Omental fat pad (tissue), 4 donors: ENCODE measurements at places on chromosomes 6 and 20. TPM values are rescaled to one million over a fixed set of nuclear protein-coding genes. Genes with fewer than 3 reads are reported as not detected.

Gene LBP
- total RNA-seq, result 59.9 TPM

DNA sequence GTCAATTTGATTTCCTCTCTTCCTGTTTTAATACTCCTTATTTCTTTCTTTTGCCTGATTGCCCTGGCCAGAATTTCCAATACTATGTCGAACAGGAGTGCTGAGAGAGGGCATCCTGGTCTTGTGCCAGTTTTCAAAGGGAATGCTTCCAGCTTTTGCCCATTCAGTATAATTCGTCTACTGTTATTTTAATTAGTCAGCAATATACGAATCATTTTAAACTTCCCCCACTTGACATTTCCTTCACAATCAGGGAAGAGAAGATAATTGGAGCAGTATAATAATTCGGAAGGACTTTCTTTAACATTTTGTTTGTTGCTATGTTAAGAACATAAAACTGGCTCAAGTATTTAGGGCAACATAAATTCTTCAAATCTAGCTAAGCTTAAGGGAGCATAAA is 860.3 kb upstream of the SLC35B3 start:
- DNase-seq, result no peak

DNA sequence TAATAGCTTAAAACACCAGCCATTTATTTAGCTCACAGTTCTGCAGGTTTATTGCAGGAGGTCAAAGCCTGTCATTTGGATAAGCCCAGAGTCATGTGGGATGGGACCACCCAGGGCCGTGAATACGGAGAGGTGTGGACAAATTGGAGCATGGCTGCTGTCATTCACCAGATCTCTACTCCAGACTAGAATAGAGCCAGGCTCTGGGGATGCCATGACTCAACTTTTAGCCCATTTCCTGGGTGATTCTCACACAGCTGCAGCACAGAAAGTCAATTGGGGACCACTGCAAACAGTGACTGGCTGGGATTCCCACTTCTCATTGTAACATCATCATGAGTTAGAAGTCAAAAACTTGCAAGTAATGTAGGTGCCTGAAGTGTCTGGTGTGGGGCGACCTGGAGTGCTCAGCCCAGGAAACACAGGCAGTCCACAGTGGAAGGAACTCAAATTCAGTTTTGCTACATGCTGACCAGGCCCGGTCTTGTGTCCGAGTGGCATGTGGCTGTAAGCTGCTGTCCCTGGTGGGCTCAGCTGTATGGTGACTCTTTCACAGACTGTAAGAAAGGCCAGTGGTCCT is 174.3 kb downstream of the SCP2D1 start:
- DNase-seq, result no peak

Gene FERMT1
- 1.6 TPM for total RNA-seq

- no peak for DNase-seq
Observed at GRCh38 chr20:61387204-61387953, 135.3 kb downstream of the CDH4 start.

DNA sequence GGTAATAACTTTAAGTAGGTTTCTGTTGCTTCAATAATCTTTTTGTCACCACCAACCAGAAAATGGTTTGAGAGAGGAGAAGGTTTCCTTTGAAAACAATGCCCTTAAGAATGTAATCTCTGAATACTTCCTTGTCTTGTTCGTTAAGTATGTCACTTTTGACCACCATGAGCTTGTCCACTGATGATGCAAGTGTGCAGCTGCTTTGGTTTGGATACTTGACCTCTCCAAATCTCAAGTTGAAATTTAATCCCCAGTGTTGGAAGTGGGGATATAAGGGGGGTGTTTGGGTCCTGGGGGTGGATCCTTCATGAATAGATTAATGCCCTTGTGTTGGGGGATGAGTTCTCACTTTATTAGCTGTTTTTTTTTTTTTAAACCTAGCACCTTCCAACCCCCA is 985.4 kb downstream of the EPHA7 start:
- DNase-seq, result no peak

DNA sequence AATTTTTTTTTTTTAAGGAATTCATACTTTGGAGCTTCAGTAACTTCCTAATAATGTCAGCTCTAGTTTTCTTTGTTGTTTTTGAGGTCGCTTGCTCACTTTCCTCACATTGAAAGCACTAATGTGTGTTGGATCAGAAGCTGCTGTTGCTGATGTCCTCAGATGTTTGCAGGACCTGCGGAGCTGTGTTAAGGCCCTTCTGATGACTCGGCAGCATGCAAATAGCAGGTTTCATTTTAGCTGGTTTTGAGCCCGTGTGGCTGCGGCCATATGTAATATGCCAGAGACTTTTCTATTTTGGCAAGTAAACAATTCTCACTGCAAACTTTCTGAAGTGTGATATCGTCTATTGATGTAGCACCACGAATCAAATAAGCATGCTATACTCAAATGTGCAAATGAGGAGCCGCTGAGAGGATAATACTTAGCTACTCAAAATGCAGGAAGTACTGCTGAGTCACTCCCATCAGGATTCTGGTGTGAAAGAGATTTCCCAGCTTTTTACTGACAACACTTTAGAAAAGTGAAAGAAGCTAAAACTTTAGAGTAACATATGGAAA is 187.8 kb downstream of the SASH1 start:
- DNase-seq, result no peak

Gene ADGRG6
- 54.9 TPM for total RNA-seq

DNA sequence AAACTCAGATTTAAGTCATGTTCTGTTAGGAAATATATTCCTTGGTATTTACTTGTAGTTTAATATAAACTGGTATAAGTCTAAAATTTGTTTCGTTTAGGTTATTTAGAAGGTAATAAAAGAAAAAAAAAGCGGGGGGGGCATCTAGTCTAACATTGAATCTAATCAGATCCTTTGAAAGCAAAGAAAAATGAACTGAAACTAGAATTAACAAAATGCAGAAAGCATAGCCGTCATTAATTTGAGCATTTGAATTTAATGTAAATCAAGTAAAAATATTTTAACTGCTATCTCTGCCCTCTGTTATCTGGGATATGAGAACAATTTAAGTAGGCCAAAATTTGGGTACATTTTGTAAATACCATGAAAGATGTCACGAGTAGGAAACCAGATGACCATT is 54.1 kb downstream of the SNX9 start:
- DNase-seq, result no peak

DNA sequence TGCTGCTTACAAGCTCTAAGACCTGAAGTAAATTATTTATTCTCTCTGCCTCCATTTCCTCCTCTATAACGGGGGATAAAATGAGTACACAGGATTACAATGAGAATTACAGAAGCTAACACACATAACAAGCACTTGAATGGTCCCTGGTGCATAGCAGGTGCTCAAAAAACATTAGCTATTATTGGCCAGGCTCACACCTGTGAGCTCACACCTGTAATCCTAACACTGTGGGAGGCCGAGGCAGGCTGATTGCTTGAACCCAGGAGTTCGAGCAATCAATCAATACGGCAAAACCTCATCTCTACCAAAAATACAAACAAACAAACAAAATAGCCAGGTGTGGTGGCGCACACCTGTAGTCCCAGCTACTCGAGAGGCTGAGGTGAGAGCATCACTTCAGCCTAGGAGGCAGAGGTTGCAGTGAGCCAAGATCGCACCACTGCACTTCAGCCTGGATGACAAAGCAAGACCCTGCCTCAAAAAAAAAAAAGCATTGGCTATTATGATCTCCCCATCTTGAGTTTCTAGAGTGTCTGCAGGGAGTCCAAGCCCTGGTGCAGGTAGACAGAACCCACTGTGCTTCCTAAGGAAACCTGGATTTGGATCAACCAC is 68.1 kb downstream of the PREX1 start:
- no peak for DNase-seq

Gene LRRC73
- 0.47 TPM for total RNA-seq

DNA sequence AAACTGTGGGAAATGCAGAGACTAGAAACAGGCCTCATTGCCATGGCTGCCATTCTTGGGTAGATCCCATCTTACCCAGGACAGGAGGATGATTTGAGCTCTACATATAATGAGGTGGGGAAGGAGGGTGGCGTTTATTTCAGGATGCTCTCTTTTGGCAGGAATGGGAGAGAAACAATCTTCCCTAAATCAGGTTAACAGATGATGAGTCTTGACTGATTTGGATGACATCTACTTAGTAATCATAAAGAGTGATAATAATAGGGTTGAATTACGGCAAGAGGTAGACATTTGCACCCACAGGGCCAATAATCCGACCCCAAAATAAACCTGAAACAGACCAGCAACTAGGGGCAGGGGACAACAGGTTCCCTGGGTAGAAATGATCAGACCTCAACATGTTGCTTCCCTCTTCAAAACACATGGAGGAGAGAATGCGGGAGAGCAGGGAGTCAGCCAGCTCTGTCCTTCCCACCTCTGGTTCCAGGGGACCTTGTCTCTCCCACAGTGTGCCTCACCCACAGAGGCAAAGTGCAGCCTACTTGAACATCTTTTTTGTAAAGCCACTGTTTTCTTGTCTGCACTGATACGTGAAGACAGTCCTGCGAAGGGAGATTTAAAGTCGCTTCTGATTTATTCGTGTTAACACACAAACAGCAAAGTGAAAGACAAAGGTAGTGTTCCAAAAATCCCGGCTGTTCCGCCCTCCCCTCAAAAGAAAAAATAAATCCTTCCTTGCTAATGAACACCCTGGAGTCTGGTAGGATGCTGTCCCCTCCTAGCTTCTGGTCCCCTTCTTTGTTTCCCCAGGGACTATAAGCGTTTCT is 3.9 kb downstream of the FOXQ1 start:
- DNase-seq, result no peak

Gene IP6K3
- 0.19 TPM for total RNA-seq

Gene FAM162B
- total RNA-seq, result 8.2 TPM

DNA sequence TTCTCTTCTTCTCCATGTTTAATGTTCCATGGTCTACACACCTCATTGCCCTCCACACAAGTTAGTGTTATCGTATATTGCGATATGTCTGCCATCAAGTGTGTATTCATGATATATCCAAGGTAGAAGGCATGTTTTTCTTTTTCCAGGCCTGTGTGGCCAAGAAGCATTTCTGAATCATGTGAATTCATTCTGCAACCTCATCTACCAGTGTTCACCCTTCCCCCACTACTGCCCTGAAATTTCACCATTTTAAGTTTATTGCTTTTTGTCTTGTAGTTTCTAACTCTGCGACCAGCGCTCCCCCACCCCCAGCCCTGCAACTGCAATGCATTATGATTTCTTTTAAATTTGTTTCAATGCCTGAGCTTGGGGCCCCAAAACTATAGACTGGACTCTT is 618.0 kb upstream of the FLRT3 start:
- DNase-seq, result no peak

DNA sequence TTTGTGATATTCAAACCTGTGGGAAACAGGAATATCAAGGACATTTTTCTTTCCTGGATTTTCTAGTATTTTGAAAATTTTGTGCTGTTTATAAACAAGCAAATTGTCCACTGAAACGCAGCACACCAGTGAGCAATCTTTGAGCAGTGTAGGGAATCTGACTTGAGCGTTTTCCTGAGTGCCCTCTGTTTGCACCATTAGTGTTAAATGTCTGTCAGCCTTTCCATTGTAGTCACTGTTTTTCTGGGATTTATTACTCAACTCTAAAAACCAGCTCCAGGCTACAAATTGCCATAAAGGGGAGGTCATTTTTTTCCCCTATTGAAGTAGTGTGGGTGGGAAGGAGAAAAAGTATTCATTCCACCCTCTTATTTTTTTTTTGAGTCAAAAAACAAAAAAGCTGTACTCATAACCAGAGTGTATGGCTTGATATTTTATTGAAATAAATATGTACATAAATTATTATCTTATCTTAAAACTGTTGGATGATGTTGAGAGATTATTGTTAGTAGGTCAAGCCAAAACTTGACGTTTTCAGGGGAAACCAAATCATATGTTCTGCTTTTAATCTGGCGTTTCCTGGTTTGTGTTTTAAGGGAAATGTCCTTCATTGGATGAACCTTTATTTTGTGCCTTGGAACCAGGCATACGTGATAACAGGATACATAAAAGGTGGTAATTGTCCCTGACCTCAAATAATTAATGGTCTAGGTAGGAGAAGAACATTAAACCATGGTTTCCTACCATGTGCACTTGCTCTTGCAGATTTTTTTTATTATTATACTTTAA is 51.8 kb downstream of the TSHZ2 start:
- DNase-seq, result no peak

Gene OR2J3
- not detected for total RNA-seq

DNA sequence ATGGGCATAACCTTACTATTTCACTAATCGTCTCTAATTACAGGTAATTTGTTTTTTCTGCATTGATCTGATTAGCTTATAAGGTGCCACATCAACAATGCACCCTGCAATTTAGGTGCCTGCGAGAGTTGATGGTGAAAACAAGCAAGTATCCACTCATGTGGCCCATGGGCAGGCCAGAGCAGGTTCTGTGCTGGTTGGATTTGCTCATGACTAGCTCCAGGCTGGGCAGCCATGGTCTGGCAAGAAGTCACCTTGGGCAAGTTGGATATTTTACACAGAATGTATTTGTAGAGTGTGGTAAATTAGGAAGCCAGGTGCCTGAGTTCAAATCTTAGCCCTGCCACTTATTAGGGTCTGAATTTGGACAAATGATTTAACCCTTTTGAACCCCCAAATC is 25.3 kb downstream of the RAB44 start:
- DNase-seq, result no peak

GRCh38 chr6:163165922-163166321 is 248.6 kb upstream of the QKI start:
- no peak for DNase-seq

DNA sequence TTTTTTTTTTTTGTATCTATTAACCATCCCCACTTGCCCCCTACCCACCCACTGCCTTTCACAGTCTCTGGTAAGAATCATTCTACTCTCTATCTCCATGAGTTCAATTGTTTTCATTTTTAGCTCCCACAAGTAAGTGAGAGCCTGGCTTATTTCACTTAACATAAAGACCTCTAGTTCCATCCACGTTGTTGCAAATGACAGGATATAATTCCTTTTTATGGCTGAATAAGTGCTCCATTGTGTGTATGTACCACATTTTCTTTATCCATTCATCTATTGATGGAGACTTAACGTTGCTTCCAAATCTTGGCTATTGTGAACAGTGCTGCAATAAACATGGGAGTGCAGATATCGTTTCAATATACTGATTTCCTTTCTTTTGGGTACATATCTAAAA is 328.5 kb downstream of the BTBD9 start:
- DNase-seq, result no peak

DNA sequence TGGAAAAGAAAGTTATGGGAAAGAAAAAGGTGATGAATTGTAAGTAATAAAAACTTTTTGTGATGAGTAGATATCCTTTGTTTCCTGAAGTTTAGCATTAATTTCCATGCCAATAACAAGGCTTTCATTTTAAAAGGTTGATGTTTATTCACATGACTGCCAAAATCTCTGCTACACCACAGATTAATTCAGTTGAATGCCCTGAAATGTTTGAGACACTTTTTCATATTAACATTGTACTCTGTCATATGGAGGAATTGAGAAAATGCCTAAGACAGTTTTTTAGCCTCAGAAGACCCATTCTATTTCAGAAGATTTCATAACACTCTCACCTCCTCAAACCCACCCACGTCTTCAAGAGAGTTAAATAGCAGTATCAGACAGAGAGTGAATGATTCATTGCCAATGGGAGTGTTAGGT is 115.5 kb downstream of the ADGRG6 start:
- no peak for DNase-seq
